ENCODE measurements at places on chromosomes 1 and 21.
A peak's percentile ranks its signal among the peaks of the same experiment; 100 is the strongest.

DNA sequence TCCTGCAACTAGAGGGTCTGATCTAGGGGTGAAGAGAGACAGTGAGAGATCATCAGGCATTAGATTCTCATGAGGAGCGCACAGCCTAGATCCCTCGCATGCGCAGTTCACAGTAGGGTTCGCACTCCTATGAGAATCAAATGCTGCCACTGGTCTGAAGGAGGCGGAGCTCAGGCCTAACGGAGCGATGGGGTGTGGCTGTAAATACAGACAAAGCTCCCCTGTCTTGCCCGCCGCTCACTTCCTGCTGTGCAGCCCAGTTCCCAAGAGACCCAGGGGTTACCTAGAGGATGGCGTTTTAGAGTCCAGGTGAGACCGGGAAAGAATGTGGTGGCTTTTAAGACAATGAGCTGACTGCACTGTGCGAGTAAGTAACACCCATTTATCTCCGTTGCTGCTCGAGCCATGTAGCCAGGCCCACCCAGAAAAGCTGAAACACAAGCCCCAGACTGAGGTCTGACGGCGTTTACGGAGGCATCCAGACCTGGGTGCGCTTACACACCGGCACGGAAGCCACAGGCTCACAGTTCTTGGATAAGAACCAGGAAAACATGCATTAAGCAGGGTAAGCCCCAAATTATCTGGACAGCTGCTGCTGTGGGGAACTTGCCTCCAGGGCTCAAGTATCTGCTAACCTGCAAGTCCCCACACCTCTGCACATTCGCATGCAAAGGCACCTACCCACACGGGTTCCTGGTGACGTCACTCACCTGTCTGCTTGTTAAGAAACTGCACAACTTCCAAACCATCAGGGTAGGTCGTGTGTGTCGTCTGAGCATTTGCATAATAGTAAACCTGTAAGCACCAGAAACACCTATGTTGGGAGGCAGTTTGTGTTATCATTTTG lies 12.5 kb downstream of the TCP10L start:
- DNase-seq = no peak

DNA sequence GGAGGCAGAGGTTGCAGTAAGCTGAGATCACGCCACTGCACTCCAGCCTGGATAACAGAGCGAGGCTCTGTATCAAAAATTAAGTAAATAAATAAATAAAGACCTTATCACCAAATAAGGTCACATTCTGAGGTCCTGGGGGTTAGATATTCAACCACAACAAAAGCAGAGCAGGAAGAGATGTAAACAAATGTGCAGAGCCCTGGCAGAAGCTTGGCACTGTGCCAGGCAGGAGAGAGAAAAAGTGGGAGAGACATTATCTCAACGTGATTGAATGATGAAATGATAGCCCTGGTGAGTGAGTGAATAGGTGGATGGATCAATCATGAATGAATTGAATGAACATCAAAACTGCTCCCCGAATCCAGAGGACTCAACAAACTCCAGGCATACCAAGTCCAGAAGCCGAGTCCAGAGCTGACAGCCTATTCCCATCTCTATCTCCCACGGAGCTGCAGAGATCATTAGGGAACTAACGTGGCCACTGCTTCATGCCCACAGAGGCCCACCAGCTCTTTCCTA lies 150.7 kb downstream of the TOMM20 start:
- no peak for DNase-seq

- no peak for DNase-seq
These were observed 39.1 kb downstream of the KANK4 start for GRCh38 chr1:62280150-62280549.

GRCh38 chr1:218312509-218312908 lies 27.4 kb downstream of the RRP15 start:
- no peak for DNase-seq

- no peak for DNase-seq
These were observed 21.1 kb upstream of the RGS4 start for GRCh38 chr1:163047951-163048659.

GRCh38 chr1:205504311-205505075 lies at the start of gene CDK18:
CDK18 (plus strand) TSS chr1:205504669; CDS start chr1:205523168, 18,499 bp downstream.
- peak; percentile 77 for DNase-seq
